ENCODE measurements at places on chromosomes 13 and 19. TPM values are rescaled to one million over a fixed set of nuclear protein-coding genes. Genes with fewer than 3 reads are reported as not detected.

PIAS4 gene
- total RNA-seq, result 13.6 TPM

TNFSF9 gene
- not detected for total RNA-seq

URAD gene
- total RNA-seq, result not detected

NALCN gene
- 5.6 TPM for total RNA-seq

IGSF23 gene
- total RNA-seq, result not detected

CEACAM1 gene
- not detected for total RNA-seq

RAB4B gene
- total RNA-seq, result 7.9 TPM

ZNF534 gene
- not detected for total RNA-seq

HCN2 gene
- total RNA-seq, result 0.72 TPM

PRR20D gene
- not detected for total RNA-seq

ZNRF4 gene
- not detected for total RNA-seq

RAB3D gene
- total RNA-seq, result 4.8 TPM

PEAK3 gene
- under 0.01 TPM for total RNA-seq

CRLF1 gene
- 0.18 TPM for total RNA-seq

AKAP8L gene
- total RNA-seq, result 44.6 TPM

PTPRH gene
- 3.4 TPM for total RNA-seq

MBD3L2 gene
- not detected for total RNA-seq

CNOT3 gene
- 5.4 TPM for total RNA-seq

ZNF132 gene
- 8.9 TPM for total RNA-seq

ADGRL1 gene
- total RNA-seq, result 0.72 TPM

ZNF415 gene
- 7.8 TPM for total RNA-seq

SOX21 gene
- total RNA-seq, result not detected

KLK14 gene
- not detected for total RNA-seq

KRTDAP gene
- total RNA-seq, result not detected

DMKN gene
- total RNA-seq, result 0.36 TPM

Data from IMR-90 (cell line).